ENCODE measurements at places on chromosomes 7 and 10.
A peak's percentile ranks its signal among the peaks of the same experiment; 100 is the strongest.

DNA sequence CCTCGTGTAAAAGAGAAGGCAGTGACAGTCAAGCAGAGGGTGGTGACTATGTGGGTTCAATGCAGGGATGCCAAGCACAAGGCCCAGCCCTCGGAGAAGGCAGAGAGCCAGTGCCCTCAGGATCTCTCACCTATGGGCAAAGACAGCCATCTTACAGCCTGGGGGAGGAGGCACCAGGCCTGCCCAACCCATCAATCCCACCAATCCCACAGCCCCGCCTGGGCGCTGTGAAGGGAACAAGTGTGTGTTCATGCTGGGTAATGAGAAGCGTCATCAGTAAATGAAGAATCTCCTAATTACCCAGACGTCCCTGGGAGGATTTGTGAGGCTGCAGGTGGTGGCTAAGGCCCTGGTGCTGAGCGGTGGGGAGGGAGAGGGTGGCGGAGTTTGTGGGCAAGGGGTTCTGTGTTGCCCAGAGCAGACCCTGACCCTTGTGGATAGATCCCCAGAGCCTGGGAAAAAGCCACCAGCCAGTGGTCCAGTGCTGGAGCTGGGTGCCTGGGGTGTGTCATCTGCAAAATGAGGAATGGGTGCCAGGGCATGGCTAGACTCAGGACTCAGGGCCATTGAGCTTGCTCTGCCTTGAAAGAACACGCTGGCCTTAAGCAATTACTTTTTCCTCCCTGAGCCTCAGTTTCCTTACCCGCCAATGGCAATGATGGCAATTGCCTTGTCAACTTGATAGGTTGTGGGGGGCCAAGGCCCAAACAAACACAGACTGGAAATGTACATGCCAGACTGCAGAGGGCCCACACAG, 128.1 kb upstream of the UNC5B start:
- DNase-seq, result peak; percentile 30

- no peak for DNase-seq
Measured at GRCh38 chr10:112570585-112570984, 123.6 kb downstream of the VTI1A start.

DNA sequence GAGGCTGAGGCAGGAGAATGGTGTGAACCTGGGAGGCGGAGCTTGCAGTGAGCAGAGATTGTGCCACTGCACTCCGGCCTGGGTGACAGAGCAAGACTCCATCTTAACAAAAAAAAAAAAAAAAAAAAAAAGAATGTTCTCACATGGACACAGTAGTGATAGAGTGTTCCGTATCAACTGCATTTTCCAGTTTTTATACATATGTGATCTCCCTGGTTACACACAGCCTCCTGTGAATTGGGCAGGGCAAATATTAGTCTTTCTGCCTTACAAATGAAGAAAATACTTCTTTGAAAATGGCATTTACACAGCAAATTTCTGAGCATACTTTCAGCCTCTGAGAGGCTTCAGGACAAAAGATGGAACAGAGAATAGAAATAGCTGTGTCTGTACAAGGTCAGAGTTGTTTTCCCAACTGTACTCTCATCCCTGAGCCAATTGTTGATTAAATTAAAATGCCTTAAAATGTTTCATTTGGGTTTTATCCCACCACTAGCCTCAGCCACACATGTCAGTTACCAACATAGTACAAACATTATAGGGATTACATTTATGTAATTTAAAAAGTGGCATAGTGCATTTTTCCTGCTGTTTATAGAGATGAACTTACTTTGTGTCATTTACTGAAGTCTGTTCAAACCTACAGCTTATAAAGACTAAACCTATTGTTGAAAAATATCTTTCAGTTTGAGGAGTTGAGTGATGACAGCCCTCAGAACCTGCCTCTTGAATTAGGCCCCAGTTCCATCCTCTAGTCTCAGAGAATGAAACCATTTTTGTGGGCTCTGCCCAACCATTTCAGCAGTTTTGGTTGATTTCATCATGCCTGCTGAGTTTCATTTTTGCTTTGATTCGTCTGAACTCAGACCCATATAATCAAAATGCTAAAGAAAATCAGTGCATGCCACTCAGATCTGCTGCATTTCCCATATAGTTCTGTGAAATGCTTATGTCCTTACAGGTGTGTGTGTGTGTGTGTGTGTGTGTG, 609.4 kb upstream of the C7orf33 start:
- no peak for DNase-seq

DNA sequence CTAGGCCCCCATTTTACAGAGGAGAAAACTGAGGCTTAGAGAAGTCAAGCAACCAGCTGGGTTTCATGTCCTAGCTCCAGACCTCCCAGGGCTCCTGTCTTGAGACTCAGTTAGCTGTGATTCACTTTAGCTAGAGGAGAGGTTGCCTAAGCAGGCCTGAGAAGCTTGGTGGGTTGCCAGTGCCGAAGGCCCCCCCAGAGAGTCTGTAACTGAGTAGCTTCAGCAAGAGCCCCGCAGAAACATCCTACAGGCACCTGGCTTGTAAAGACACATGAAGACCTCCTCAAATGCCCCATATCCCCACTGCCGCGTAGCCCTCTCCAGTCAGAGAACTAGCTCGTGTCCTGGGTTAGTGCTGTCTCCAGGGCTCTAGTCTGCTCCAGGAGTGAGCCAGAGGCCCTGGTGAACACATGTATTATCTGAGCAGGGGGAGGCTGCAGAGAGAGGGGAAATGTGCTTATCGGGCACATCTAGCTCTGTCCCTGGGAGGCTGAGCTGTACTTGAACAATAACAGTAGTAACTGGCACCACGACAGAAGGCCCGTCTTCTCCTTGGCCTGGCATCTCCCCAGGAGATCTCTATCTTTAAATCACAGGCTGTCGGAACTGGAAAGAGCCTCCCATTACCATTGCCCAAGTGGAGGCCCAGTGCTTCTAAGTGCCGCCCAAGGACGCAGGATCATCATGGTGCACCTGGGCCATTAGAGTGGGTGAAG, 28.9 kb downstream of the UNC5B start:
- no peak for DNase-seq

DNA sequence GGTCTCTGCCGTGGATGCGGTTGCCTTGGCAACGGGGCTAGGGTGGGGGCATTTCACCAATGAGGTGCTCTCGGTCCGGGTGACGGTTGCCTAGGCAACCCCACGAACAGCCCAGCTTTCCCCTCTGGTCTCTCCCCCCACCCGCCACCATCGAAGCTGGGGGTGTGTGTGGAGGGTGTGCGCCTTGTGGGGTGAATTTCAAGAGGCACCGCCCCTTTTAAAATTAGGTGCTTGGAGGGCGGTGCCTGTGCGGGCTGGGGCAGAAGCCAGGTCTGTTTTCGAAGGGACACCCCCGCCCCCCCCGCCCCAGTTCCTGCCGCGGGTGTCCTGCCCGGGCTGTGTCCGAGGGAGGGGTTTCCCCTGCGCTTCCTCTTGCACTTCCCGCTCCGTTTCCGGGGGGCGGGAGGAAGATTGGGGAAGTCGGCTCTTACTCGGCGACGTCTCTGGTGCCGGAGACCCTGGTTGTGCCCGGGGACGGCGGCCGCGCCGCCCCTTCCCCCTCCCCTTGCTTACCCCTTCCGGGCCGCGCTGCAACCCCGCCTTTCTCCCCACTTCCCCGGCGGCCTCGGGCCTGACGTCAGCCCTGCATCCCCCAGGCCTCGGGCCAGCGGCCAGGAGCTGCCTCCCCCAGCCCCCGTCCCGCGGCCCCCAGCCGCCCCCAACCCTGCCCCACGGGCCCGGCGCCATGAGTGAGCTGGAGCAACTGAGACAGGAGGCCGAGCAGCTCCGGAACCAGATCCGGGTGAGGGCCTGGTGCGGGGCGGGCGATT, 2.2 kb downstream of the GNB2 start:
- peak; percentile 76 for DNase-seq

DNA sequence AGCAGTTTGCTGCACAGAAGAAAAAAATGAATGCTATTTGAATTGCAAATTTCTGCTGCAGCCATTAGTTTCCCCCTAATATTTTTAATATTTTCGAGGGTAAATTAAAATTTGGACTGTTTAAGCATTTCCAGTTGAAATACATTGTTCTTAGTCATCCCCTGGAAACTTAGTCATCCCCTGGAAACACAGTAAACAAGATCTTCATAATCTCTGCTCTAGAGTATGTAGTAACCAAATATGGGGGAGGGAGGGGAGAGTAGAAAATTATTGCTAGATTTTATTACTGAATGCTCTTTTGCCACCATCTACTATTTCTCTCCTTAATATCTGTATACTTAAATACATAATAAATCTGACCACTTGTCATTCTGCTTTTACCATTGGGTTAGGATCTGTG, 1053.3 kb downstream of the SORCS1 start:
- no peak for DNase-seq

DNA sequence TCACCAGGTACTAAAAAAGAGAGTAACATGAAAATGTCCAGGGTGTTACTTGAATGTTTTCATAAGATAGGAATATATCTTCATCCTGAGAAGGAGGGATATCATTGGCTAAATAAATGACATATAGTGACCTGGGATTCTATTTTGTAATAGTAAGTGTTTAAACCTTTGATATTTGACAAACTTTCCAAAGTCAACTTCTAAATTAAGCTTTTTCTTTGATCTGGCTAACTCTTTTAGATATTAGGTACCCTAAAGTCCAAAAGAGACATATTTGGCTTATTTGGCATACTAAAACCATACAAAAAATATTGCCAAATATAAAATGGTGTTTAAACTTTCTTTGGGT, 22.4 kb upstream of the CREB3L2 start:
- DNase-seq, result no peak

DNA sequence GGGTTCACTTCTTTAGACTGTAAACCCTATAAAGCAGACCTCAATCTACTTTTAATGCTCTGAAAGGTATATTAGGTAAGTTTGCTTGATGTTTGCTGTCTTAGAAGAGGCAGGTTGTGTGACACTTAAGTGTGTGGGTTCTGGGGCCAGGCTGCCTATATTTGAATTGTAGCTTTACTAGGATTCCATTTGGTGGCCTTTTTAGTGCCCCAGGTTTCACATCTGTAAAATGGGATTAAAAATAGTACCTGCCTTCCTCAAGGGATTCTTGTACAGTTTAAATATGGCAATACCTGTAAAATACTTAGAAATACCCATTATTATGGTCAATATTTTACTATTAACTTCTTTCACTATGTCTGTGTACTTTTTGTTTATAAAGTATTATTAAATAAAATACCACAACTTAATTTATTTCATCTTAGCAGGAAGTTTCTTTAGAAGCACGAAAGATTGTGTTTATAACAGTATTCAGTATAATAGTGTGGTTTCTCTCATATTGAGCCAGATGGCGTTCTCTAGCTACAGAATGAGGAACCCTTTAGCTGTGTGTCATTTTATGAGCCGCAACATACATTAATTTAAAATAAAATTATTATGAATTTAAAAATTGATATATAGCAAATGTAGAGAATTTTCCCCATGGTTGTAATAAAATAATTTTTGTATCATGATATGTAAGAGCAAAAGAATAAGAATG, 94.2 kb downstream of the CDK14 start:
- no peak for DNase-seq

DNA sequence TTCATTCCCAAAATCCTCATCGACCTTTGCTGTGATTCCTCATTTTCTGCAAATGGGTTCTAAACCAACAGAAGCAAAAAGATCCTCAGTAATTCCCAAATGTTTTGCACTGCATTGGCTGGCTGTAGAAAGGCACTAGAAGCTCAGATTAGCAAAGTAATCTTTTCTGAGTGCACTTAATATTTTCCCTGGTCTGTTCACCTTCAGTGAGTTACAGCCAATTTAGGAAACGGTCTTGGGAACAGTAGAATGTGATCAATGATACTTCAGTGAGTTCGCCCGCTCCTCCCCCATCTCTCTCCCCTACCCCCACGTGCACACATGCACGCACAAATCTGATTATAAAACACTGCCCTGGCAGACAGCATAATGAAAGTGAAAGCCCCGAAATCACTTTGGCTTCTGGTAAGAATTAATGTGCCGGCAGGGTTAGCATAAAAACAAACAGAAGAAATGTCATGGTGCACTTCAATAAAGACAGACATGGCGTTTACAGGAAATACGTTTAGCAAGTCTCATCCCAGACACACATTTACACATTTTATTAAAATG, 201.3 kb upstream of the CDCA7L start:
- DNase-seq, result no peak

DNA sequence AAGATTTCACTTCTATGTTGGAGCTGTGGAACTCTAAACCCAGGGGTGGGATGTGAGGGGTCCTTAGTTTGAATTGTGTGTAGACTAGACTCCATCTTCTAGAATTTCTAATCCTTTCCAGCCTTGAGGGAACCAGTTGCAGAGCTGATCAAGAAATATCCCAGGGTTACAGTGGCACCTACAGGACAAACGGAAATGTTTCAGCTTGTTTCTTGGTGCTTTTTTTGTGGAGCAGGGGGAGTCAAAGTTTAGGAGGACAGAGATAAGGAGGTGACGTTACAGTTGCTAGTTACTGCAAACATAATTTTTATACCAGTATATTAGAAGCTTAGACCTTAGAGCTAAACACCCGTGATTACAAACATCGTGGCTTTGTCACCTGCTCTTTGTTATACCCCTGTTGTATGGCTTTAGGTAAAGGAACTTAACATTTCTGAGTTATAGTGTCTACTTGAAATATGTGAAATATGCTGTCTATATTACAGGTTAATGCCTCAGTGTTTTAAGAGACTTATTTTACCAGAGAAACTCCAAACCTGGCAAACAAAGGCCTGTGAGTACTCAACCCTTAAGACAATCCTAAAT, 84.5 kb upstream of the DYNC1I1 start:
- DNase-seq, result no peak

DNA sequence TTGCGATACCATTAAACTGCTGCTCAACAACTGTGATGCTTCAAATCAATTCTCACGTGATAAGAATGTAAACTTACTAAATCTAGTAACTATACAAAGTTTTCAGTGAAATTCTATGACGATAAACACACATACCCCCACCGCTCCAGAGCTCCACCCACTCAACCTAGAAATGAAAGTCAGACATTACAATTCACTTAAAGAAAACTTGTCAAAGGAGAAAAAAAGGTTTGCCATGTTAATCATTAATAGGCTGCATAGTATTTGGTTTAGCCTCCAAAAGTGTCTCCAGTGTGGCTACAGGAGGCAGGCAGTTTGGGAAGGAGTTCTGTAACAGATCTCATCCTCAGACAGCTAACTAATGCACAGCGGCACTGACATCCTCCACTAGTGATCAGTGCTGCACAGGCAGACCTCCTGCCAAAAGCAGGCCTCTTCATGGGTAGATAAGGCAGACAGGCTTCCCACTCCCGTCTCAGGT, 3.1 kb downstream of the HERPUD2 start:
- DNase-seq, result no peak

DNA sequence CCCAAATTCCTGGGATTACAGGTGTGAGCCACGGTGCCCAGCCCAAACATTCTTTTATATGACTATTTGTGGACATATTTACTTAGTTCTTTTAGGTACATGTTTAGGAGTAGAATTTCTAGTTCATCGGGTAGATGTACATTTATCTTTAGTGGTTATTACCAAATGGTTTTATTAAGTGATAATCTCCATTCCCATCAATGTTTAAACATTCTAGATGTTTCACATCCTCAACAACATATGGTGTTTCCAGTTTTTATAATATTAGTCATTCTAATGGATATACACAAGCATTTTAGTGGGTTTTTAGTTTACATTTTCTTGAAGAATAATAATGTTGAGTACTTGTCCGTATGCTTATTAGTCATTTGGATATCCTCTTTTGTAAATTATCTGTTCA, 131.7 kb downstream of the RTKN2 start:
- DNase-seq, result no peak

GRCh38 chr7:108869070-108869469, 299.4 kb downstream of the DNAJB9 start:
- no peak for DNase-seq

GRCh38 chr10:114544045-114544659, 113.9 kb downstream of the ABLIM1 start:
- peak; percentile 58 for DNase-seq
